ENCODE measurements at places on chromosomes 5 and 9. TPM values are rescaled to one million over a fixed set of nuclear protein-coding genes. Genes with fewer than 3 reads are reported as not detected.

Gene SHOC1
- not detected for total RNA-seq

Gene GRIA1
- total RNA-seq = 0.41 TPM

- DNase-seq = no peak
Measured at GRCh38 chr5:135505973-135506372, 29.8 kb downstream of the NEUROG1 start.

DNA sequence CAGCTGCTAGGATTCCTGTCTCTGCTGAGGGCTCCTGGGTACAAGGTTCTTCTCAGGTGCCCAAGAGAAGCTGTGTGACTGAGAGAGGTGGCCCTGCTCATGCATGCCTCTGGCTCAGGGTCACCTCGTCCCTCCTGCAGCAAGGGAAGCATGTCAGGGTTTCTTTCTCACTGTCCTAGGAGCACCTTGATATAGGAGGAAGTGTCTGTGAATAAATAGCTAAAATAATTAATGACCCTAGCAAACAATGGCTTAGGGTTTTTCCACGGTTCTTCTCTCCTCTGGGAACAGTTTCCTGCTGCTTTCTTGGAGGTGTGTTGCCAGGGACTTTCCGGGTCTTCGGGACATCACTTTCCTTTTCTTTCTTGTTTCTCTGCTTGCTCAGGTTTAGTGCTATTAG, 87.2 kb downstream of the ARHGAP26 start:
- no peak for DNase-seq

DNA sequence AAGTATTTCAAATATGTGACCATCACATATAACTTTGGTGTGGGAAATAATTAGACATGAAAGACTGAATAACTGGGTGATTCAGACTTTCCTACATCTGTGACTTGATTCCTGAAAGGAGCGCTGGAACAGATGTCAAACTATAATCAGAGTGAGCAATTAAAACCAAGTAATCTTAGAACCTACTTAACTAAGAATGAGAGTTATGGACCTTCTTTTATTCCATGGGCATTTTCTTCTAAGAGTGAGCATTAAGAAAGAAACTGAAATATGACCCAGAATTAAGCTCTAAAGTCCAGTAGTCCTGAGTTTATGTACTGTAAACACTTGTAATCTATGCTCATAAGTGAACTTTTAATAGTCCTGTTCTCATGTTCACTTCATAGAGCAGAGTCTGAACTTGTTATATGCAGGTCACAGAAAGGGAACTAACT, 68.4 kb downstream of the PAM start:
- DNase-seq = no peak

- DNase-seq = no peak
Measured at GRCh38 chr9:15724612-15725011, 171.8 kb downstream of the CCDC171 start.

Gene ECM2
- total RNA-seq = 14.4 TPM

DNA sequence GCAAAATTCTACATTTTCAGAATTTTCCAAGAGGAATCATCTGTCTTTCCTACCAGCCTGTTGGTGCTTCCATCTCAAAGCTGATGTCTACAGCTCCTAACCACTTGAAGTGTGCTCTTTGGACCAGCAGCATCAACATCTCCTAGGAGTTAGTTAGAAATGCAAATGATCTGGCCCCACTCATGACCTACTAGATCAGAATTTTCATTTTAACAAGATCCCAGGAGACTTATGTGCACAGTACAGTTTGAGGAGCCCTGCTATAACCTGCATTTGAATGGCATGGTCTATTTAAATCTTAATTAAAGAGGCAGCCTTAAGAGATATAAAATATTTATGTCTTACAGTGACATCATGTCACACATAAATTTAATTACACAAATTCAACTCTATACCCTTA, 33.8 kb downstream of the ITK start:
- no peak for DNase-seq

Measured in left cardiac atrium (tissue), 4 donors.